ENCODE measurements at places on chromosomes 13 and 19. TPM values are rescaled to one million over a fixed set of nuclear protein-coding genes. Genes with fewer than 3 reads are reported as not detected.

The SLITRK5 gene
- total RNA-seq, result not detected

The LATS2 gene
- 19.3 TPM for total RNA-seq

The DIAPH3 gene
- 11.4 TPM for total RNA-seq

The SLC10A2 gene
- not detected for total RNA-seq

The CPB2 gene
- total RNA-seq, result not detected

The ERCC1 gene
- 58.9 TPM for total RNA-seq

The CRTC1 gene
- 9.4 TPM for total RNA-seq

The ZC3H4 gene
- 73.0 TPM for total RNA-seq

The ZNF829 gene
- 2.6 TPM for total RNA-seq

The SYT3 gene
- not detected for total RNA-seq

The KLK15 gene
- total RNA-seq, result not detected

DNA sequence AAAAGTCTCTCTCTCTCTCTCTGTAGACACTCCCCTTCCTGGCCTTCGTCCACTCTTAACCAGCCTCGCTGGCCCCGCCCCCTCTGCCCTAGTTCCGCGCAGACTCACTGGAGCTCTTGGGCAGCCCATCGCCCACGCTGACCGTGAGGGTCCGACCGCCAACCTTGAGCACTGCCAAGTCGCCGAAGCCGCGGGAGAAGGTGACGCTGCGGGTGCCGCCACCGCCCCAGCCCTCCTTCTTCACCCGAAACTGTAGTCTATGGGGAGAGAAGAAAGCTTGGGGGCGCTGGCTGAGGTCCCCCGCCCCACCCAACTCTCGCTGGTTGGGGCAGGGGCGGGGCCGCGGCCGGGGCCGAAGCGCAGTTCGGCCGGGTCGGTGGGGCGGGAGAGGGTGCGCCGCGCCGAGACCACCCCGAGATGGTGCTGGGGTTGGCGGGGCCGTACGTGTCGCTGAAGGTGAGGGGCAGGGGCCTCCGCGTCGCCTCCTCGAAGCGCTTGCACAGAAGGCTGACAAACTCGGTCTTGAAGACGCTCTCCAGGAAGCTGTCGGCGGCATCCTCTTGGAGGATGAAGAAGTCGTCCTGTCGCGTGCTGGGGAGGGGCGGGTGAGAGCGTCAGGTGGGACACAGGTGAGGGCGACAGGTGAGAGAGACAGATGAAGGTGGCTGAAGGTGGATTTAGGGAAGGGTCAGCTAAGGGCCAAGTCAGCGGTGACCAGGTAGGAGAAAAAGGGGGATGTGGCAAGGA is 12.6 kb upstream of the ZNF414 start:
- no peak overlapping the region for H3K4me3 ChIP-seq
- DNase-seq, result peak; percentile 92
- no peak overlapping the region for H3K27ac ChIP-seq

GRCh38 chr19:46776927-46777911 is 11.2 kb downstream of the SLC1A5 start:
- peak; percentile 38 for DNase-seq
- peaks cover 89% of the 10 kb centered on the region for H3K36me3 ChIP-seq
- no peak overlapping the region for H3K4me3 ChIP-seq
- H3K4me1 ChIP-seq, result peaks cover 22% of the 10 kb centered on the region
- peak overlapping the region; percentile 13 for H3K27ac ChIP-seq
- no peaks in the 10 kb centered on the region for H3K27me3 ChIP-seq

GRCh38 chr19:31114585-31114984 is 234.7 kb downstream of the TSHZ3 start:
- H3K27me3 ChIP-seq, result no peaks in the 10 kb centered on the region
- no peak overlapping the region for H3K4me3 ChIP-seq
- H3K4me1 ChIP-seq, result no peaks in the 10 kb centered on the region
- no peak overlapping the region for H3K27ac ChIP-seq

DNA sequence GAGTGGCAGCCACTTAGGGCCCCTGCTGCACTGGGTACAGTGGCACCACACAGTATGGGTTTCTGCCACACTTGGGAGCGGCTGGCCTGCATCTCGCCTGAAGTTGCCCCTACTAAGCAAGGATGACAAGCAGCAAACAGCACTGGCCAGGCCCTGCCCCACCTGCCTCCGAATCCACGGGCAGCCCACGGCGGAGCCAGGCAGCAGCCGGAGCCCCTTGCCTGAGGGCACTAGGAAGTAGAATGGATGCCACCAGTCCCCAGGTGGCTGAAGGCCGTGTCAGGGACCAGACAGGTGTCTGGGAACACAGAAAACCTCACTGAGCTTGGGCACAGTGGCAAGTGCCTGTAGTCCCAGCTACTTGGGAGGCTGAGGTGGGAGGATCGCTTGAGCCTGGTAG is 19.4 kb downstream of the MLLT1 start:
- no peak for DNase-seq
- no peaks in the 10 kb centered on the region for H3K4me1 ChIP-seq
- no peaks in the 10 kb centered on the region for H3K27me3 ChIP-seq

- no peaks in the 10 kb centered on the region for H3K27me3 ChIP-seq
- H3K36me3 ChIP-seq, result peaks cover 82% of the 10 kb centered on the region
- peaks cover 36% of the 10 kb centered on the region for H3K4me1 ChIP-seq
- peak overlapping the region; percentile 88 for H3K4me3 ChIP-seq
Measured at GRCh38 chr19:49591731-49592485, 926 bp downstream of the PRR12 start.

DNA sequence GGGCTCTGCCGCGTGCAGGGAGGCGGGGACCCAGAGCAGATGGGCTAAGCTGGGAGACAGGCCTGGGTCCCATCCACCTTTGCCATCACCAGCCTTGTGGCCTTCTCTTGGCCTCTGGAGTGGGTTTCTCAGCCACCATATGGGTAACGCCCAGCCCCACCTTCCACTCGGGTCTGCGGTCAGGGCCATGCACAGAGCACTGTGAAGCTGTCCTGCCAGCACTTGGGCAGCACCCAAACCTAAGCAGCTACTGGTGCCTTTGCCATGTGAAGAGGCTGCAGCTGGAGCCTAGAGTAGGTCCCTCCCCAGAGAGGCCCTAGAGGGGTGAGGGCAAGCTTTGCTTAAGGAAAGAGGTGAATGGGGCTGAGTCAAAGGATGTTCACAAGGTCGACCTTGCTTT is 24.1 kb upstream of the NPAS1 start:
- no peak overlapping the region for H3K4me3 ChIP-seq
- H3K36me3 ChIP-seq, result peaks cover 41% of the 10 kb centered on the region
- DNase-seq, result no peak
- H3K27me3 ChIP-seq, result no peaks in the 10 kb centered on the region

GRCh38 chr19:12783291-12783848 is 7.9 kb upstream of the JUNB start:
- no peak overlapping the region for H3K27ac ChIP-seq
- no peak overlapping the region for H3K4me3 ChIP-seq
- peaks cover 18% of the 10 kb centered on the region for H3K36me3 ChIP-seq
- DNase-seq, result peak; percentile 14
- H3K27me3 ChIP-seq, result no peaks in the 10 kb centered on the region

DNA sequence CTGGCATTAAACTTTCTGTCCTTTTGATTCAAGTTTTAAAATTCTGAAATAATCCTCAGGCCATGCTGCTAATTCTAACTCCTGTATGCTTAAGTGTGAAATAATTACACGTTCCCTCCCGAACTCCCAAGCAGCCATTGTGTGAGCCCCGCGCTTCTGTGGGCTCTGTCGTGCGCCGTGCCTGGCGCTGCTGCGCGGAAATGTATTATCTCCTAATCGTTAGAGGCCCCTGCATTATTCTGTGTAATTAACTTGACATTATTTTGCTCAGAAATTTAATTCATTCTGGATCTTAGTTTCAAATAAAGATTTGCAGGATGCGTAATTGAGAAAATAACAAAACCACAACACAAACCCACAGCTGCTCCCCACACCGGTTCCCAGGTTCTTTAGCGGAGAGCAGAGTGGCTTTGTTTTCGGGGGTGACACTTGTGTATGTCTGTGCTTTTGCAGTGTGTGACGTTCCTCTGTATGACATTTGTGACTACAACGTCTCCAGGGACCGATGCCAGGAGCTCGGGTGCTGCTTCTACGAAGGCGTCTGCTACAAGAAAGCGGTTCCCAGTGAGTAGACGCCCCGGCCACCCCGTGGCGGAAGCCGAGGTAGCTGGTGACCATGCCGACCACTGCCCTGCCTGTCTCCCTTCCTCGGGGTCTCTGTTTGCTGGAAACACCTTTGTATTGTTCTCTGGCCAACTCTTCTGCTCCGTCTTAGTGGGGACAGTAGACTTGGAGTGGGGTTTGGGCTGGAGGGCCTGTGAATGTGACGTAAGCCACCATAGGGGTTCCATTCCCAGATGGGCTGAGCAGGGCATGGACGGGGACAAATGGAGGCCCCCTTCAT is 7.5 kb downstream of the TEX29 start:
- H3K4me3 ChIP-seq, result no peak overlapping the region
- DNase-seq, result no peak
- no peaks in the 10 kb centered on the region for H3K27me3 ChIP-seq
- no peaks in the 10 kb centered on the region for H3K36me3 ChIP-seq
- no peak overlapping the region for H3K27ac ChIP-seq

- no peak overlapping the region for H3K27ac ChIP-seq
- no peaks in the 10 kb centered on the region for H3K4me1 ChIP-seq
- H3K36me3 ChIP-seq, result no peaks in the 10 kb centered on the region
- H3K4me3 ChIP-seq, result no peak overlapping the region
Measured at GRCh38 chr19:52535771-52536447, 8.4 kb downstream of the ZNF808 start.

DNA sequence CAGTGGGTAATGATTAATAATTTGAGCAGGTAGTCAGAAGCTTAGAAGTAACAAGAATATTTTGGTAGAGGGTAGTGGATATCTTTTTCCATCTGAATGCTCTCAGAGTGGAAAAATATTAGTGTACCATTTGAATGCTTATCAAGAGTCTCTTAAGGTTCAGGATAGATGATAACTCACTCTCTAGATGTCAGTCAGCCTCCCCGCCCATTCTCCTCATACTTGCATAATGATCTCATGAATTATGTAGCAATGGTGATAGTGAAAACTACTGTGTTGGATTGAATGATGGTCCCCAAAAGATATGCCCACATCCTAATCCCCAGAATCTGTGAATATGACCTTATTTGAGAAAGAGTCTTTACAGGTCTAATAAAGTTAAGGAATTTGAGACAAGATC is 132.7 kb upstream of the KLF12 start:
- no peaks in the 10 kb centered on the region for H3K4me1 ChIP-seq
- no peak overlapping the region for H3K27ac ChIP-seq
- H3K4me3 ChIP-seq, result no peak overlapping the region
- no peak for DNase-seq

GRCh38 chr13:112626124-112626523 is 38.2 kb upstream of the TUBGCP3 start:
- no peak for DNase-seq
- no peak overlapping the region for H3K27ac ChIP-seq
- H3K36me3 ChIP-seq, result no peaks in the 10 kb centered on the region
- H3K27me3 ChIP-seq, result no peaks in the 10 kb centered on the region

GRCh38 chr13:29901710-29902631 is 51.6 kb upstream of the UBL3 start:
- no peak overlapping the region for H3K27ac ChIP-seq
- H3K4me1 ChIP-seq, result peaks cover 16% of the 10 kb centered on the region
- peak; percentile 49 for DNase-seq
- H3K4me3 ChIP-seq, result no peak overlapping the region
- H3K36me3 ChIP-seq, result no peaks in the 10 kb centered on the region
- H3K27me3 ChIP-seq, result no peaks in the 10 kb centered on the region

GRCh38 chr13:101594936-101595335 is 142.5 kb downstream of the ITGBL1 start:
- no peak for DNase-seq
- no peaks in the 10 kb centered on the region for H3K36me3 ChIP-seq
- no peaks in the 10 kb centered on the region for H3K27me3 ChIP-seq
- no peak overlapping the region for H3K27ac ChIP-seq
- H3K4me1 ChIP-seq, result no peaks in the 10 kb centered on the region
- no peak overlapping the region for H3K4me3 ChIP-seq

GRCh38 chr19:14495672-14496028 is 277 bp downstream of the GIPC1 start:
- DNase-seq, result no peak
- no peaks in the 10 kb centered on the region for H3K27me3 ChIP-seq
- peaks cover 58% of the 10 kb centered on the region for H3K36me3 ChIP-seq
- peaks cover 19% of the 10 kb centered on the region for H3K4me1 ChIP-seq
- peak overlapping the region; percentile 89 for H3K27ac ChIP-seq

- no peak for DNase-seq
- peaks cover 35% of the 10 kb centered on the region for H3K27me3 ChIP-seq
- H3K27ac ChIP-seq, result no peak overlapping the region
- no peaks in the 10 kb centered on the region for H3K36me3 ChIP-seq
- H3K4me1 ChIP-seq, result no peaks in the 10 kb centered on the region
Measured at GRCh38 chr19:13309864-13310263, 159.7 kb downstream of the IER2 start.

GRCh38 chr19:54431255-54431838 is 16.1 kb downstream of the TTYH1 start:
- peak overlapping the region; percentile 62 for H3K4me3 ChIP-seq
- DNase-seq, result peak; percentile 93
- peaks cover 69% of the 10 kb centered on the region for H3K36me3 ChIP-seq
- H3K27ac ChIP-seq, result peak overlapping the region; percentile 83

- no peak for DNase-seq
- H3K27ac ChIP-seq, result no peak overlapping the region
- no peaks in the 10 kb centered on the region for H3K27me3 ChIP-seq
- no peaks in the 10 kb centered on the region for H3K4me1 ChIP-seq
- H3K4me3 ChIP-seq, result no peak overlapping the region
Measured at GRCh38 chr13:74226791-74227475, 92.7 kb upstream of the KLF12 start.

DNA sequence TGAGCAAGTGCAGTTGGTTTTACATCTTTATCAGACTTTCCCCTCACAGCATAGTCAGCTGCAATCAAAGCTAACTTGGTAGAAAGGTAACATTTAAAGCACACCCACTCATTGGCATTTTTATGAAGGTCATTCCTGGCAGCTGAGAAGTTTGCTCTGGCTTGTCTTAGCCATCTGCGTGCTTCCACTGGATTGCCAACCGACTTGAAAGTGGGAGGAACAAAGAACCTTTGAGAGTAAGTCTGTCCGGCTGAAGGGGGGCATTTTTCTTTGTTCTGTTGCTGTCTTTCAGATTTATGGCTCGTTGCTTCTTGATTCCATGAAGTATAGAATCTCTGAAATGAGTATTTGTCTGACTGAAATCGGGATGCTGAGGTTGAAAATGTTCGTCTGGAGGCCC is 103.1 kb downstream of the SACS start:
- no peak for DNase-seq
- H3K4me1 ChIP-seq, result no peaks in the 10 kb centered on the region
- H3K36me3 ChIP-seq, result no peaks in the 10 kb centered on the region
